ENCODE measurements at places on chromosomes 6 and 20.

DNA sequence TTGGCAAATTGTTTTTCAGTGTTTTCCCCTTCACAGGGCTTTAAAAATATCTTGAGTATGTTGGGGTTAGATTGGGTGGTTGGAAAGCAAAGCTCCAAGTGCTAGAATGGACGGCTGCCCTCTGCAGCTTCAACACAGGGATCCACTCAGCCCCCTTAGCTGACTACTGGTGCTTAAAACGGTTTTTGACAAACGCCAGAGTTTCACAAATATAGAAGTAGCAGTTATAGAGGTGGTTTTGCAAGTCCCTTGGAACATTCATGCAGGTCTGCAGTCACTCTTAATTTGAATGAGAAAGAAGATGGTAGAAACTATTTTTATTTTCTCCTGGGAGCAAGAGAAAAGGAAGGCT is 175.9 kb downstream of the ARID1B start:
- no peaks in the 10 kb centered on the region for H3K36me3 ChIP-seq
- no peaks in the 10 kb centered on the region for H3K27me3 ChIP-seq
- peaks cover 15% of the 10 kb centered on the region for H3K4me1 ChIP-seq
- DNase-seq: no peak
- H3K27ac ChIP-seq: no peak overlapping the region

DNA sequence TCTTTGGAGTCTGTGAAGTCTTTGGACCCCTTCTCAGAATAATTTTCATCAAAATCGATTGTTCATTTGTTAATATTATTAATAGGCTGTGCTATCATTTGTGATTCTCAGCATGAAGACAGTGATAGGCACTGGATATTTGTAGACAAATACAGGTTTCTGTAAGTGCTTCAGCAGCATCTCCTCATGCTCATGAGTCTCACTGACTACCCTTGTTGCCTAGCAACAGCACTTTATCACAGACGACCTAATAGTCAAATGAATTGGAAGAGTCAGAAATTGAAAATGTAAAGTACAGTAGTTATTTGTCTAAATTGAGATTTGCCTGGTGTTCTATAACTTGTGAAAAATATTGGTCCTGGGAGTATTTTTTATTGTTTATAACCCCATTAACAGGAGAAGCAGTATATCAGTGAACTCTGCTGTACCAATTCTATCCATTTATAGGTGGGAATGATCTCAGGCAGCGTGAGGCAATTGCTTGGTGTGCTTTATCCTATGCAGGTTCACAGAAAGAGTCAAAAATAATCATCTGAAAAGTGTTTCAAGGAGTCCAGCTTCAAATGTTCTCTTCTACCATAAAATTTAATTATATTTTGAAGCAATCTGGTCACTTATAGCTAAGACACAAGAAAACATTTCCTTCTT is 684.6 kb downstream of the RFPL4B start:
- H3K36me3 ChIP-seq: no peaks in the 10 kb centered on the region
- no peak for DNase-seq
- no peak overlapping the region for H3K4me3 ChIP-seq
- H3K27ac ChIP-seq: no peak overlapping the region

- H3K4me1 ChIP-seq: no peaks in the 10 kb centered on the region
- H3K27me3 ChIP-seq: no peaks in the 10 kb centered on the region
- no peak overlapping the region for H3K4me3 ChIP-seq
- no peaks in the 10 kb centered on the region for H3K36me3 ChIP-seq
- DNase-seq: no peak
These were observed 36.8 kb downstream of the BCAS4 start for GRCh38 chr20:50831622-50832021.

GRCh38 chr6:6918216-6918983 is 189.4 kb upstream of the RREB1 start:
- no peak overlapping the region for H3K4me3 ChIP-seq
- no peaks in the 10 kb centered on the region for H3K36me3 ChIP-seq

- H3K27me3 ChIP-seq: no peaks in the 10 kb centered on the region
- H3K4me3 ChIP-seq: no peak overlapping the region
- H3K27ac ChIP-seq: no peak overlapping the region
- H3K4me1 ChIP-seq: no peaks in the 10 kb centered on the region
These were observed 18.8 kb upstream of the RPS6KA2 start for GRCh38 chr6:166645896-166646295.

DNA sequence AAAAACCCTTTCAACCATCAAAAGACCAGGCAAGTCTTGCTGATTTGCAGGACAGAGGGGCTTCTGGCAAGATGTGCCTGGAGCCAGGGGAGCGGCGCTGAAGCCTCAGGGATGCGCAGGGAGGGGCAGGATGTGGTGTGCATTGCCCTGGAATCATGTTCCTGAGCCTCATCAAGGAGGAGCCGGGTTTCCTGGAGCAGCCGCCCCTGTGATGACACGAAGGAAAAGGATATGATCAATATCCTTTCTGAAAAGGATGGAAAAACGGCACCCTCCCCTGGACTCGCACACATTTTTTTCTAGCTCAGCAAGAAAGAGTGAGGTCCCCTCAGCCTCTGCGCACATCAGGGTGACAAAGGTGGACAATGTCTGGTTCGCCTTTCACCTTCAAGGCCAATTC is 173.1 kb upstream of the SSTR4 start:
- no peak overlapping the region for H3K4me3 ChIP-seq
- DNase-seq: no peak
- H3K4me1 ChIP-seq: no peaks in the 10 kb centered on the region
- no peaks in the 10 kb centered on the region for H3K27me3 ChIP-seq
- H3K36me3 ChIP-seq: no peaks in the 10 kb centered on the region

GRCh38 chr6:113434641-113435040 is 422.5 kb upstream of the MARCKS start:
- H3K27ac ChIP-seq: no peak overlapping the region
- no peaks in the 10 kb centered on the region for H3K27me3 ChIP-seq
- H3K4me3 ChIP-seq: no peak overlapping the region
- DNase-seq: no peak
- no peaks in the 10 kb centered on the region for H3K36me3 ChIP-seq

DNA sequence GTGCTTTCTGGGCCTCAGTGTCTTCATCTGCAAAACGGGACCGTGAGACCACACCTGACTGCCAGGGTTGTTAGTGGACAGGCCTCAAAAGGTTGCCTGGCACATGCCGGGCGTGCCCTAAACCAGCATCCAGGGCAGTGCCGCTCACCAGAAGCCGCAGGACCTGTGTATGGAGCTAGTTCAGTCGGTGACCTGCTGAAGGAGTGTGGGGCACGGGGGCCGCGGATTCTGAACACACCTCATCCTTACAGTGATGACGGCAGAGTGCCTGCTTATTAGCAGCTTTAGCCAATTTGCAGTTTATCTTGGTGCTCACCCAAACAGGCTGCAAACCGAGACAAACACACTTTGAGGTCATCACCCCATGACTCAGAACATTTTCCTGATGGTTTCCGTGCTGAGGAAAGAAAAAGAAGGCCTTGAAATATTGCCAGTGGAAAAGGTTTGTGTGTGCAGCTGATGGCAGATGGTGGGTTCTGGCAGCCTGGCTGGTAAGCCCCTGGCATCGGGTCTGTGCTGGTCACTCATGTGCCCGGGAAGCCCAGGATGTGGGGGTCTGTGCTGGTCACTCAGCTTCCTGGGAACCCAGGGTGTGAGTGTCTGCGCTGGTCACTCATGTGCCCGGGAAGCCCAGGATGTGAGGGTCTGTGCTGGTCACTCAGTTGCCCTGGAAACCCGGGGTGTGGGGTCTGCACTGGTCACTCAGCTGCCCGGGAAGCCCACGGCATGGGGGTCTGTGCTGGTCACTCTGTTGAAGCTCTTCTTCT is 153.8 kb downstream of the ERMARD start:
- DNase-seq: no peak
- no peak overlapping the region for H3K4me3 ChIP-seq
- no peak overlapping the region for H3K27ac ChIP-seq
- no peaks in the 10 kb centered on the region for H3K4me1 ChIP-seq

- no peak overlapping the region for H3K4me3 ChIP-seq
- no peak overlapping the region for H3K27ac ChIP-seq
- no peaks in the 10 kb centered on the region for H3K27me3 ChIP-seq
These were observed 138.8 kb upstream of the C6orf118 start for GRCh38 chr6:165448210-165448609.

- H3K4me1 ChIP-seq: peaks cover 25% of the 10 kb centered on the region
- no peak for DNase-seq
- H3K36me3 ChIP-seq: peaks cover 5% of the 10 kb centered on the region
- no peaks in the 10 kb centered on the region for H3K27me3 ChIP-seq
- no peak overlapping the region for H3K4me3 ChIP-seq
These were observed 87.8 kb downstream of the SESN1 start for GRCh38 chr6:109006818-109007217.

DNA sequence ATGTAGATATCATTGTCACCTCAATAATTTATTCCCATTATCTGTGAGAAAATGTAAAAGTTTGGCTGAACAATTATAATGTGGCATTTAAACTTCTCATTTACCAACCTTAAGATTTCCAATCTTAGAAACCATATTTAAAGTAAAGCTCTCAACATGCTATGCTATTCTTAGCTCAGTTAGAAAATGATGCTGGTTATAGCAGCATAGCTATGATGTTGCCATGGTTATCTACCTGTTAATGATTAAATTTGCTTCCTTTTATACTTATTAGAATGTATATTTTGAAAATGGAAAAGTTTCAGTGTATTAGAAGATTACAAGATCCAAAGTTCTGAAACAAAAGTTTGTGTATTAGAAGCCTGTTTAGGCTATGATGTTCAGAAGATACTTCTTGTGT is 110.1 kb downstream of the GPR63 start:
- H3K4me1 ChIP-seq: no peaks in the 10 kb centered on the region
- no peak for DNase-seq

- peak overlapping the region; percentile 57 for H3K27ac ChIP-seq
- H3K36me3 ChIP-seq: no peaks in the 10 kb centered on the region
- no peaks in the 10 kb centered on the region for H3K27me3 ChIP-seq
- H3K4me3 ChIP-seq: peak overlapping the region; percentile 22
These were observed 2.0 kb downstream of the TRAM2 start for GRCh38 chr6:52574709-52575501.

DNA sequence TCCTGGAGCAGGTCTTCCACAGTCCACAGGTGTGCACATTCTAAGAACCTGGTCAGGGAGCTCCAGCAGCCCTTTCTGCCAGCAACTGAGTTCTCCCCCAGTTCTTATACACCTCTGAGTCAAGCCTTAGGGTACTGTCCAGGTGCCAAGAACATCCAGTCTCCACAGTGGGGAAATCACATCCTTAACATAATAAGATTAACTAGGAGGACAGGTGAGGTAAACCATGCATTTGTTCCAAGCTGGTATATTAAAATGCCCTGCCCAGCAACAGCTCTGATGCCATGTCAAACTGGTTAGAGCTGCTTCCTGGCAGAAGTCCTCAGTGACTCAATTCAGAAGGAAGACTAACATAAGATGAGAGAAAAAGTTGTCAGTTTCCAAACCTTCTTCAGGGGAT is 303.9 kb upstream of the SGK1 start:
- no peak overlapping the region for H3K4me3 ChIP-seq
- no peak overlapping the region for H3K27ac ChIP-seq
- no peaks in the 10 kb centered on the region for H3K4me1 ChIP-seq
- H3K27me3 ChIP-seq: no peaks in the 10 kb centered on the region
- no peaks in the 10 kb centered on the region for H3K36me3 ChIP-seq

DNA sequence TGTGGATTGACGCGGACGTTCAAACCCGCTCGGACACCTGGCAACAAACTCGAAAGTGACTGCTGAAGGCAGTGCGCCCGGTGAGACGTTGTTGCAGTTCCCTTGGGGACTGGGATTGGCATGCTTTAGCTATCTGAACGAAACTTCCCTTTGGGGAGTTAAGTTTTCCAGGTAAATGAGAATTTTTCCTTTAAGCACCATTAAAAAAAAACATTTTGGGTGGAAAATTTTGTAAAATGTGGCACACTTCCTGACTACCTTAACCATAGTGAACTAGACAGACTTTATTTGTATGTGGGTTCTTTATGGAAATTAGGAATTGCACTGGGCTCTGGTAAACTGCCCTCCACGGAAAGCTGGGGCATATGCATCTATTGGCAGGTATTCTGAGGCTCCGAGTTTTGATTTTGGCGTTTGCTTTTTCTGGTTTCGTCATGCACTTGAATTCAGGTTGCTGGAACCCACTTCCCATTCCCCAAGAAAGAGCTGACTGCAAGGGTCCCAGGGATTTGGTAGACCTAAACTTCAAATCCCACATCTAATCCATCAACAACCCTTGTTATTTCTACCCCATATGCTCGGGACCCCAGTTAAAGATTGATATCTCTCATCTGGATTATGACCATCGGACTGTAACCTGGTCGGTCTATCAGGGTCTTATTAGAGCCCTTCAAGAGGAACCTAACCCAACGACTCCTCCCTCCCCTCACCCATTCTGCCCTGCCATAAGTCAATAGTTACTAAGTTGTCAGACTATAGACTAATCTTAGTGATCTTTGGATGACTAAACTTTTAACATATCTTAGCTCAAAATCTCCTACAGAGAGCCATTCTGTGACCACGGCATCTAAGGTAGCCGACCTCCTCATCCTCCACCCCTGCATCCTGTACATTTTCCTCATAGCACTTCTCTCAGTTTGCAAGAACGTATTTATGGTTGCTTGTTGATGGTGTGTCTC is 800 bp upstream of the DYNLT1 start:
- H3K4me3 ChIP-seq: peak overlapping the region; percentile 81
- no peaks in the 10 kb centered on the region for H3K27me3 ChIP-seq
- H3K27ac ChIP-seq: peak overlapping the region; percentile 97
- no peaks in the 10 kb centered on the region for H3K36me3 ChIP-seq
- peaks cover 44% of the 10 kb centered on the region for H3K4me1 ChIP-seq

DNA sequence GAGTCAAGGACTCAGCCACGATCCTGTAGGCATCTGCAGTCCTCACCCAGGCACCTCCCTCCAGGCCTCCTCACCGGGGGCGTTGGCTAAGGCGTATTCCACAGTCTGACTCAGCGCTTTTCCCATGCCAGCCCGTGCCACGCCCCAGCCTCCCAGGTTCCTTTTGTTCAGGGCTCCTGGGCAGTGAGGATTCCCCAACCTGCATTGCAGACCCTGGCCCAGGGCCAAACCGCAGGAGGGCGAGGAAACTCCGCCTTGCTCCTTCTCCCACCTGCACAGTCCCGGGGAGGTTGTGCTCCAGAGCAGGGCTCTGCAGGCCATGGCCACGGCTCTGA is 202.8 kb upstream of the CST7 start:
- no peaks in the 10 kb centered on the region for H3K4me1 ChIP-seq
- no peak overlapping the region for H3K4me3 ChIP-seq
- no peak for DNase-seq
- H3K27me3 ChIP-seq: no peaks in the 10 kb centered on the region

DNA sequence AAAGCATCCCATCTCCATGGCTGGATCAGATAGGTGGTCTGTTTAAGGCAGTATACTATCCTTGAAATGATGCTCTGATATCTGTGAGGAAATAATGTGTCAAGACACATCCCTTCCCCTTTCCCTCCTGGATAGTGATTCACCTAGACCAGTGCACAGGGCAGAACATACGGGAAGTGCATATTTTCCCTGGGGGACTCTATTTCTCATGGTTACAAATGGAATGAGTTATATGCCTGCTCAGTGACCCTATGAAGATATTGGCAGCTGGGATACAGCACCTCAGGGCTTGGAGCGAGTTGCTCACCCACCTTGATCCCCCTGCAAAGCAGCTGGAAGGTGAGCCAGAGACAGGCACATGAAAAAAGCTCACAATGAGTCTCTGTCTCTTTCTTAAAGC is 67.5 kb upstream of the PRL start:
- no peaks in the 10 kb centered on the region for H3K27me3 ChIP-seq
- no peak overlapping the region for H3K27ac ChIP-seq
- DNase-seq: no peak
- H3K4me3 ChIP-seq: no peak overlapping the region
- H3K4me1 ChIP-seq: no peaks in the 10 kb centered on the region
